ENCODE measurements at places on chromosomes 2 and 18.
A peak's percentile ranks its signal among the peaks of the same experiment; 100 is the strongest.

DNA sequence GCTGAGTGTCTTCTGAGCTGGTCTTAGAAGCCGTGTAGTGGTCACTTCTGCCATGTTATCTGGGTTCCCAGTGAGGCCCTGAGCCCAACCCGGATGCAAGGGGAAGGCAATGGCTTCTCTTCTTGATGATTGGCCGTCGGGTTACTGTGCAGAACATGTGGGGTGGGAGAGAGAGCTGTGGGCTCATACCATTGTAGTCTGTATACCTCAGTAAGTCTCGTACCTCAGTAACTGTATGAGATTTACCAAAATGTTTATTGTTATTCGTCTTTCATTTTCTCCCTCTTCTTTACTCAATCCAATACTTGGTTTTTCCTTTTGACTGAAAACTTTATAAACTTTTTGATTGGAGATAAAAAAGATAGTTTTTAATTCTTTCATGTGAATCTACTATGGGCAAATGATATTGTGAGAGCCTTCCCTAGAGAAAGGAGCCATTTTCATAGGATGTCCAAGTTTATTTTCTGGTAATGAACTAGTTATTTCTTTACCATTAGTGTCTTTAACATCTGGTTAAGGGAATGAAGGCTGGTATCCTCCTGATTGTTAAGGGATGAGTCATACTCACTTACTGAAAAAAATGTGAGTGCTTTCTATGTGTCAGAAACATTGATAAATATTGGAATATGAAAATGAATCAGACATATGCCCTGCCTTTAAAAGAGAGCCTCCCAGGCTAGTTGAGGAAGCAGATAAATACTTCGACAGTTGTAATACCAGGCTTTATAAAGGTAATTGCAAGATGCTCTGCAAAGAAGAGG is 129.9 kb downstream of the PRPF40A start:
- DNase-seq: no peak

- DNase-seq: no peak
These were observed 334.4 kb upstream of the DLGAP1 start for GRCh38 chr18:4789506-4789905.

GRCh38 chr18:74876630-74877243 is 279.1 kb downstream of the ZNF407 start:
- DNase-seq: no peak

GRCh38 chr2:28612131-28612812 is 116.4 kb downstream of the PLB1 start:
- DNase-seq: no peak

- DNase-seq: no peak
These were observed 119.3 kb upstream of the PKDCC start for GRCh38 chr2:41928526-41928925.

GRCh38 chr2:135546436-135546835 is 15.2 kb downstream of the R3HDM1 start:
- DNase-seq: no peak

GRCh38 chr18:56298935-56299334 is 339.5 kb downstream of the TXNL1 start:
- DNase-seq: no peak

DNA sequence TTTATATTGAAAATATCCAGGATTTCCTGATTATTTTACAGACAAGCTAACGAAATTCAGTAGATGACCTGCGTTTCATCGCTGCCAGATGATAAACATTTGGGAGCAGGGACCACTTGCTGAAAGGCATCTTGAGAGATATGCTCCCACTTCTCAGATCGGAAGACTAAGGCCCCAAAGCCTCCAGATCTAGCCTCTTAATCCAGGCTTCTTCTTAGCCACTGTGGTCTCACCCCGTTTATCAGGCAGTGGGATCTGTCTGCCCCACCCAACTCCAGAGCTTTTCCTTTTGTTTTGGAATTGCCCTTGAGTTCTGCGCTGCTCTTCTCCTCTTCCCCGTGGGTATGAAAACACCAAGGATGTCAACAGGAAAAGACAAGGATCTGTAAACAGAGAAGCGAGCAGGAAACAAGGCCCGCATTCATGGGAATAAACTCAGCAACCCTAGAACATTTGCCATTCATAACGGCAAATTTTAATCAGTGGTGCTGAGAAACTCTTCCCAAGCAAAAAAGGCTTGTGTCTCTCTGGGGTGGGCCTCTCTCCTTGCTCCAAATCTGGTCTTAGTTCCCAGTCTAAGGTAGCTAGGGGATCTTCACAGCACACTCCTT is 21.4 kb downstream of the MYL12B start:
- DNase-seq: no peak

GRCh38 chr2:61887717-61888266 is 664 bp downstream of the CCT4 start:
- peak; percentile 38 for DNase-seq

DNA sequence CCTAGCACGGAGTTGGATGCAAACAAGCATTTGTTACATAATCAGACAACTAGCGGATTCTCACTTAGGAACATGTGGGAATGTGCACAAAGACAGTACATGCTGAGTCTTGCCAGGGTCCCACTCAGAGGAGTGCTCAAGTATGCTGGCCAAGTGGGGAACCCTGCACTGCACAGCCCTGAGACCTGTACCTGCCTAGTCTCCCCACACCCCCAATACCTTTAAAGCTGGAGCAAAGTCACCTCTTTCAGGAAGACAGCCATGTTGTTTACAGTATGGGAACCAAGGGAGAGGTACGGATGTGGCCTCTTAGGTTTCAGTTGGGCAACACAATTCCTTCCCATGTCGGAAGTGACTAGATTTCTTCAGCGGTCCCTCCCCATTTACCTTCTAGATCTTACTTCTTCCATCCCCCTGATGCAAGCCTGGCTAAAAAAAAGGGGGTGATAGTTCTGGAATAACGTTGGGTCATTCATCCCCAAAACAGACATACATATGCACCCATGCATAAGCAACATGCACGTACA is 10.7 kb downstream of the CXCR1 start:
- no peak for DNase-seq

DNA sequence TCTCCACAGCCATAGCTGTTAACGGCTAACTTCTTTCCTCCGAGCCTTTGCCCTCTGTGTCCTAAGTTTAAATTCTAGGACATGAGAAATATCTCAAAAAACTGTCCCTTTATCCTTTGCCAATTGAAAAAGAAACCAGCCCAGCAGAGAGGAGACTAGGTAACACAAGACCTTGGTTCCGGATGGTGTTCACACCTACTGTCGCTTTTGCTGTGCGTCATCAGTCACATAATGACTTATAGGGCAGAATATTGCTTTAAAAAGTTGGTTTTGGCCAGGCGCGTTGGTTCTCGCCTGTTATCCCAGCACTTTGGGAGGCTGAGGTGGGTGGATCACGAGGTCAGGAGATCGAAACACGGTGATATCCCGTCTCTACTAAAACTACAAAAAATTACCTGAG is 66.2 kb downstream of the SP3 start:
- no peak for DNase-seq
